NCI-H1105 treated with DMSO at 0.1 percent for 48 hours (cell line): ENCODE measurements at places on chromosomes 1 and 21.

DNA sequence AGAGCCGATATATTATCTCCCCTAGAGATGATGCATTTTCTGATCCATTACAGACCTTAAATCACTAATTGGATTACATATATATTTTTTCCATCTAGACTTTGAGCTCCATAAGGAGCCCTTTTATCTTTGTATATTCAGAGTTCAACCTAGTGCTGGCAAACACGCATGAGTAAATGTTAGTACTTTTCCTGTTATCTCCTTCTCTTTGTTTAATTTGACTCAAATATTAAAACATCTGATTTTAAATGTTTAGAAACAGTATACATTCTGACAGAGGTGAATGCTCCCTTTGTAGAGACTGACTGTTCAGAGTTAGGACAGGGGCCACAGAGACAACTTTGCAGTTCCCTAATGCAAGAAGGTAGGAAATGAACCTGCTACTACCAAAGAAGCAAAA, 37.1 kb downstream of the EIF2B3 start:
- DNase-seq, result no peak

- DNase-seq, result no peak
Observed at GRCh38 chr1:155123801-155124200, 3.9 kb upstream of the EFNA1 start.

- no peak for DNase-seq
Observed at GRCh38 chr1:1260843-1261560, 12.7 kb downstream of the UBE2J2 start.

DNA sequence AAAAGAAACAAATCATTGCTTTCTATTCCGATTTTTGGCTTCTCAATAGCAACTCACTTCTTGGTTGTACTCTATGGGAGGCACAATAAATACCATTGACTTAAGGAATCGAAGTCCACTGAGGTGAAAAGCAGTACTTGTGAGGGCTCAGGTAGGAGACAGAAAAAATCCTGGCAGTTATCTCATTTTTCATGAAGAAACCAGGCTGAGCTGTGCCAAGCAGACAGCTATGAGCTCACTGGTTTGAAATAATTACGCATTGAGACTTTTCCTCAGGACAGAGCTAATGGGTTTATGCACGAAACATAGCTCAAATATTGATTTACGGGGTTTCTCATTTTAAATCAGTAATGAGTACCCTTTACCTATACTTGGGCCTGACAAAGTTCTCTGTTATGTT, 18.5 kb downstream of the COLGALT2 start:
- DNase-seq, result no peak

DNA sequence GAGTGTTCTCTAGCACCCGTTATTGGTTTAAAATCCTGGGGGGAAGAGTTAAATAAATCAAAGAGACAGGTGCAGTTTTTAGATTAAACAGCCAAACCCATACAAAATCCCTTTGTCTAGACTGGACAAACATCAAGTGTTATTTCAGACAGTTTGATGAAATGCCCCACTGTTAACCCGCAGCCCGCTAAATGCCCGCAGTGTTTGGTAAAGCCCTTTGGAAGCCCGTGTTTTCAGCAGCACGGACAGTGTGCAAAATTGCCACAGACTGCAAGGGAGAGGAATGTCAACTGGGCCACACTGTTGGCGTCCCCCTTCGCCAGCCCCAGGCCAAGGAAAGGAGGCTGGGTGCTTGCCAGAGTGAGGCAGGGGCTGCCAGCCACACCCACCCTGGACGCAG, 26.6 kb downstream of the AJAP1 start:
- DNase-seq, result no peak

- DNase-seq, result no peak
Observed at GRCh38 chr1:24393892-24394291, 19.7 kb downstream of the STPG1 start.

DNA sequence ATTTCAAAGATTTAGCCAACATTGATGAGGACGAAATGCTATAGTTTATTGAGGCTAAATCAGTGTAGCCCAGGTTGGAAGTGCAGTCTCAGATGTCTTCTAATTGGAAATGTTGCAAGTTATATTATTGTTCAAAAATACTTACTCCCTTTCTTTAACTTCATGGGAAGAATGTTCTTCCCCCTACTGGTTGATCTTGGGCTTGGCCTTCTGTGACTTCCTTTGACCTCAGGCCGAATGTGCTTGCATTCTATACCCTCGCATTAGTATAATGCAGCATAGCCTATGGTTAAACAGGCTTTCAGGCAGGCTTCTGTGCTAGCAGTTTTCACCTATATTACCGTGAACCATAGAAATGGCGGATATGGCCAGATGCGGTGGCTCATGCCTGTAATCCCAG, 77.3 kb downstream of the RPE65 start:
- no peak for DNase-seq

GRCh38 chr1:197092491-197093023, 25.5 kb upstream of the F13B start:
- DNase-seq, result no peak

GRCh38 chr21:15212206-15212605, 147.4 kb upstream of the NRIP1 start:
- no peak for DNase-seq

DNA sequence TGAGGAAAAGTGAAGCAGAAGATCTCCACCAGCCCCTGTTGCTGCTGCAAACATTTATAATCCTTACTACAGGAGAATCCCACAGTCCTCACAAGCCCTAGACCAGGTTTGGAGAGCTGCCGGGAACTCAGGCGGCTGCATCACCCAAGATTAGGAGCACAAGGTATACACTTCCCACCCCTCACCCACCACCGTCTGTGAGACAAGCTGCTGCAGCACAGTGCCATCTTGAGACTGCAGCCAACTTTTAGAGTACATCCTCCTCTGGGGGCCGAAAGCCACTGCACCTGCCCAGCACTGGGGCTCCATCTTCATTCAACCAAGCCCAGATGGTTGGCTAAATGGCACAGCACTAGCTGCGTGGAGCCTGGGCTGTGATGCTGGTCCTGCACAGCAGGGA, 13.8 kb downstream of the OLFML3 start:
- no peak for DNase-seq

DNA sequence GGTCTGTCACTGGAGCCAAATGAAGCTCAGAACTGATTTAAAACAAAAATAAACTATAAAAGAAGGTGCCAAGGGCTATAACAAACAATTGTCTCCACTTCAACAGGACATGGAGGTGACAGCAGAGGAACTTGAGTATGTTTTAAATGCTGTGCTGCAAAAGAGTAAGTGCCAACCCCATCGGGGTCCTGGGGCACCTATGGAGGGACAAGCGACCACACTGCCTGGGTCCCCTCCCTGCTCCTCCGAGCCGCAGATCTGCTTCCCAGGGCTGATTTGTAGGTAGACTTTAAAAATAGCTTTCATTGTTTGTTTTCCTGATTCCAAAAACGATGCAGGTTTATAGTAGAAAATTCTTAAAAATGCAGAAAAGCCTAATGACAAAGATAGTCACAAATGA, 42.8 kb downstream of the CAPN9 start:
- no peak for DNase-seq

DNA sequence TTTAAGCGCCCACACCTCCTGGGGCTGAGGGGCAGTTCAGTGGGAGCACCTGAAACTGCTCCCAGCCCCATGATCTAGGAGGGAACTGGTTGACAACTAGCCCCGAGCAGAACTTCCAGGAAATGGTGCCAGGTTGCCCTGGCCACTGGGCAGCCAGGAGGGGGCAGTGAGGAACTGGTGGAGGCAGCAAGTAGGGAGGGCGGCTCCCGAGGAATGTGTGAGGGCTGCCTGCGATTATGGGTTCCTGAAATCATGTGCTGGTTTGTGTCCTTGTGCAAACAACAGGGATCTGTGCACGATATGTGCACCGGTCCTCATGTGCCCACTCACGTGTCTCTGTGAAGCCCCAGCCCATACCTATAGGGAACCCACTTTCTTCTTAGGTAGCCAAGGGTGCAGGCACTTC, 9.9 kb downstream of the GPR3 start:
- no peak for DNase-seq

DNA sequence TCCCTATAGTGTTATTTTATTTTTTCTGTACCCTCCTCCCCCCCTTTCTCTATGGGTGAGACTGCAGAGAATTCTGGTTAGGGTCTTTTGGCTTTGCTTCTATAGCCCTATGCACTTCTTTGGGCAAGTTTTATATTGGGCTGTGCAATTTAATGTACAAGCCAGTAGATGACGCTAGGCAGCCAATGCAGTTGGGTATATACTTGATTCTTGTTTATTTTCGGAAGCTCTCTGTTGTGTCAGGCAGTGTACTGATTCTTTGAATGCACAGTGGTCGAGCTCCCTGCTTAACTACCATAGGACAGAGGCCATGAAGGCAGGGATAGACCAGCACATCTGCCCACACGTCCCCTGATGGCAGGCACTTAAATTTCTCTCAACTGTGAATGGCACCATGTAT, 34.1 kb upstream of the GPR52 start:
- no peak for DNase-seq

DNA sequence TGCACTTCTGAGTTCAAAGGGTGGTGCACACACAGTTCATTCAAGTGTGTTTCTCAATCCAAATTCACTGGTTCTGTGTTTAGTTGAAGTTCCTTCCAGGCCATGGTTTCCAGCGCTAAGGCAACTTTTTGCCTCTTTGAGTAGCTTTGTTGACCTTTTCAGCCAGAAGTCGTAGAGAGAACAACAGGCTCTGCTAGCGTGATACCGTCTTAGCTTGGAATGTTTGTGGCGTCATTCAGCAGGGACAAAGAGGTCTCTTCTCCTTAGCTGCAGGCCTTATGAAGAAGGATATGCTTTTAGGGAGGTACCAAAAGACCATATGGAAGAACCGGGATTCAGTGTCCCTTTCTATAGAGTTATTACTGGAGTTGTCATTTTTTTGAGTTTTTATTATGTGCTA, 65.7 kb downstream of the CNIH3 start:
- no peak for DNase-seq

- DNase-seq, result peak; percentile 36
Observed at GRCh38 chr1:31413405-31414001, 490 bp downstream of the SERINC2 start.

GRCh38 chr1:6099297-6099696, 53.6 kb downstream of the KCNAB2 start:
- DNase-seq, result no peak

GRCh38 chr1:162561616-162562469, at the start of gene UAP1:
Gene UAP1, plus strand, starts transcription at chr1:162561722. Its CDS starts 4,347 bp downstream, at chr1:162566069.
- no peak for DNase-seq
